ENCODE measurements at places on chromosomes 11 and 22. TPM values are rescaled to one million over a fixed set of nuclear protein-coding genes. Genes with fewer than 3 reads are reported as not detected.

The PGA3 gene
- 0.73 TPM for polyA plus RNA-seq

The PGA5 gene
- 0.41 TPM for polyA plus RNA-seq

The SLC6A5 gene
- polyA plus RNA-seq = not detected

The KRTAP5-11 gene
- not detected for polyA plus RNA-seq

The ABCC8 gene
- polyA plus RNA-seq = 1.7 TPM

The CDC42BPG gene
- 2.8 TPM for polyA plus RNA-seq

The PRPF19 gene
- 63.5 TPM for polyA plus RNA-seq

The TEX54 gene
- polyA plus RNA-seq = not detected

The CSNK2A3 gene
- 0.99 TPM for polyA plus RNA-seq

The MS4A14 gene
- 0.26 TPM for polyA plus RNA-seq

The PKDREJ gene
- polyA plus RNA-seq = 0.49 TPM

The DDI1 gene
- not detected for polyA plus RNA-seq

The OR52A1 gene
- polyA plus RNA-seq = not detected

The MFNG gene
- 9.6 TPM for polyA plus RNA-seq

The MRPL49 gene
- 26.3 TPM for polyA plus RNA-seq

The DENND6B gene
- polyA plus RNA-seq = 4.4 TPM

The BCO2 gene
- 9.7 TPM for polyA plus RNA-seq

The MYH9 gene
- polyA plus RNA-seq = 107 TPM

The SPON1 gene
- 22.8 TPM for polyA plus RNA-seq

The KCNJ5 gene
- 1.0 TPM for polyA plus RNA-seq

The ANKK1 gene
- polyA plus RNA-seq = 0.16 TPM

The IGLL1 gene
- 0.59 TPM for polyA plus RNA-seq

The PDGFB gene
- 16.5 TPM for polyA plus RNA-seq

The BTG4 gene
- polyA plus RNA-seq = not detected

The DDTL gene
- polyA plus RNA-seq = 4.1 TPM

The PLA2G3 gene
- polyA plus RNA-seq = not detected

The USP2 gene
- 39.6 TPM for polyA plus RNA-seq

The SAA1 gene
- not detected for polyA plus RNA-seq

The LRRC74B gene
- 0.49 TPM for polyA plus RNA-seq

The RRAS2 gene
- 45.2 TPM for polyA plus RNA-seq

The IL10RA gene
- polyA plus RNA-seq = 4.0 TPM

The CCDC81 gene
- polyA plus RNA-seq = 1.1 TPM

The NXPE1 gene
- 0.36 TPM for polyA plus RNA-seq

The PDE2A gene
- polyA plus RNA-seq = 19.3 TPM

The SYCE3 gene
- polyA plus RNA-seq = not detected

The LRRC56 gene
- 4.5 TPM for polyA plus RNA-seq

The PCNX3 gene
- 18.0 TPM for polyA plus RNA-seq

The PANX3 gene
- not detected for polyA plus RNA-seq

The EIF4G2 gene
- polyA plus RNA-seq = 763 TPM
